ENCODE measurements at places on chromosomes 4 and X.

DNA sequence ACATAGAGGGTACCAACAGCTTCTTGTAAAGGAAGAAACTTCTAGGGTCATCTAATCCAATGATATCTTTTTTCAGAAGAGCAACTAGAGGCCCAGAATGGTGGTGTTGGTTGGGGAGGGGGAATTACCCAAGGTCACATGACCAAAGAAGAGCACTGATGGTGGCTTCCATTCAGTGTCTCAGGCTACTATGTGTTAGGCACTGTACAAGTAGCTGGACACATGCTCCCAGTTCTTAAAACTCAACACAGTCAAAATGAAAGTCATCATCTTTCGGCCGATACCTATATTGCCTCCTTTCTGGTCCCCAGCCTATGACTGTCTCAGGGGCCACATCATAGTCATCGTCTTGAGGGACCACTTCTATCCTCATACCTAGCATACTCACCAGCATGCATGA, 88.1 kb downstream of the ARHGAP6 start:
- DNase-seq = no peak

DNA sequence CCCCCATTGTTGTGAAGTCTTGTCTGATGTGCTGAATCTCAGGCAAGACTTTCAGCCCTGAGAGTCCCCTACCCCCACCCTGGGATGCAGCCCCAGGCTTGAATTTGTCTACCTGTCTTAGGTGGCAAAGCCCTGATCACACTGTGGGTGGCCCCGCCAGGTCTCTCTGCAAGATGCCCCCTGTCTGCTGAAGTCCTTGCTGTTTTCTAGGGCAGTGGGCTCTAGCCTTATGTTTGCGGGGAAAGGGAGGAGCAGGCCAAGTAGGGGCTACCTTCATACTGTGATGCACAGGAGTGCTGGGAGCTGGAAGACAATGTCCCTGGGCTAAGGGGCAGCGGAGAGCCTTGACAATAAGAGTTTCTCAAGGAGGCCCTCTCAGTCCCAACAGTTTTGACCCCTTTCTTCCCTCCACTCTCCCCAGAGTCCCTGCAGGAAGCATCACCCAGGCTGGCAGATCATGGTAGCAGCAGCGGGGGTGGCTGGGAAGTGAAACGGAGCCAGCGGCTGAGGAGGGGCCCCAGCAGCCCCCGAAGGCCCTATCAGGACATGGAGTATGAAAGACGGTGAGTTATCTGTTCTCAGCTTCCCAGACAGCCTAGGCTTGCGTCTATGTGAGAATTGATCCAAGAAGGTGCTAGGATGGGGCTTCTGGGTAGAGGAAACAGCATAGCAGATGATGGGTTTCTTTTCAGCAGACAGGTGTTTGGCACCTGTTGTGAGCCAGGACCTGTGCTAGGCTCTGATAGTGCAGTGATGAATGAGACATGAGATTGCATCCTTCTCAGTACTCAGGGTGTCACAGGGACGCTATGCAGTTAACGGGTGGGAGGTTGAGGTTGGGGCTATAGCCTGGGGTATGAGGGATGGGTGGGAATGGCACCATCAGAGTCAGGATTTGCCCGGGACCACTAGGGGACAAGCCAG, 2.2 kb downstream of the RBM10 start:
- no peak for DNase-seq

- no peak for DNase-seq
Observed at GRCh38 chrX:67563469-67564448, 19.9 kb downstream of the AR start.

- no peak for DNase-seq
Observed at GRCh38 chr4:174198828-174199227, 84.6 kb downstream of the FBXO8 start.

GRCh38 chr4:118954246-118954645, 65.6 kb downstream of the SYNPO2 start:
- no peak for DNase-seq

GRCh38 chrX:29447867-29448266, 767.5 kb upstream of the MAGEB2 start:
- DNase-seq = no peak

GRCh38 chrX:116009861-116010710, 160.5 kb upstream of the AGTR2 start:
- no peak for DNase-seq

- DNase-seq = no peak
Observed at GRCh38 chr4:42646013-42646784, 10.7 kb downstream of the ATP8A1 start.

- no peak for DNase-seq
Observed at GRCh38 chr4:23999714-24000469, 110.0 kb upstream of the PPARGC1A start.

- DNase-seq = no peak
Observed at GRCh38 chrX:64739792-64740378, 236.4 kb downstream of the ZC4H2 start.

DNA sequence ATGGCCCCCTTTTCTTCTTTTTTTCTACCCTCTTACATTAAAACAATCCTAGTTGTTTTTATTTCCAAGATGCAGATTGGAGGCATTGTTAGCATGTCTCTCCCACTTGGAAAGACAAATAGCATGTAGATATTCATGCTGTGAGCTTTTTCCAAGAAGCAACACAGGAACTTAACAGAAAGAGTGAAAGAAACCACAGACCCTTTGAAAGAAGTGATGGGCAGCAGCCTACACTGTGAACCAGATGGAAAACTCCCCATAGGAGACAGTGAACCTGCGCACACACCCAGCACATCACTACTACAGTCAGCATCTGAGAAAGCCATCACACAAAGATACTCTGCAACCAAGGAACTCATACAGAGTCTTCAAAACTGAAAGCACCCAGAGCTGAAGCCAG, 17.8 kb downstream of the CT47C1 start:
- DNase-seq = no peak

DNA sequence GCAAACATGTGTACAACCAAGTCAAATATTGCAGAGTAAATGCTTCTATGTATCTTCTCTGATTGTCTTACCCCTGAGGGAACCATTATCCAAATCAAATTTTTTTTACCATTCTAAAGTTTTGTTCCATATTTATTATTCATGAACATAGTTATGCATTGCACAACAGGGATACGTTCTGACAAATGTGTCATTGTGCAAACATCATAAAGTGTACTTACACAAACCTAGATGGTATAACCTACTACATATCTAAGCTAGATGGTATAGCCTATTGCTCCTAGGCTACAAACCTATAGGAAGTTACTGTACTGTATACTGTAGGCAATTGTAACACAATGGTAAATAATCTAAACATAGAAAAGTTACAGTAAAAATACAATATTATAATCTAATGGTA, 23.4 kb downstream of the BEX3 start:
- no peak for DNase-seq

GRCh38 chr4:185809121-185809520, 2.9 kb downstream of the SORBS2 start:
- no peak for DNase-seq

GRCh38 chr4:82044141-82044993, 329.4 kb downstream of the HNRNPD start:
- DNase-seq = no peak

GRCh38 chr4:138686106-138686835, 329.3 kb upstream of the NOCT start:
- DNase-seq = no peak

- no peak for DNase-seq
Observed at GRCh38 chrX:46856483-46856882, 19.6 kb downstream of the RP2 start.

DNA sequence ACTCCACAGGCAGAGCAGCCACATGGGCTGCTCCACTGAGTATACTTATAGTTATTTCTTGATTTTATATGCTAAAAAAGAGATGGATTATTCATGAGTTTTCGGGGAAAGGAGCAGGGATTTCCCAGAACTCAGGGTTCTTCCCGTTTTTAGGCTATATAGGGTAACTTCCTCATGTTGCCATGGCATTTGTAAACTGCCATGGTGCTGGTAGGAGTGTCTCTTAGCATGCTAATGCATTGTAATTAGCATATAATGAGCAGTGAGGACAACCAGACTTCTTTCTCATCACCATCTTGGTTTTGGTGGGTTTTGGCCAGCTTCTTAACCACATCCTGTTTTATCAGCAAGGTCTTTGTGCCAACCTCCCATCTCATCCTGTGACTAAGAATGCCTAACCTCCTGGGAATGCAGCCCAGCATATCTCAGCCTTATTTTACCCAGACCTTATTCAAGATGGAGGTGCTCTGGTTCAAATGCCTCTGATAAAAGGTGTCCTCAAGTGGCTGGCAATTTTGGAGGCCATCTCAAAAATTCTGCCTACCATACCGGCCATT, 213.0 kb upstream of the VEGFC start:
- DNase-seq = no peak

GRCh38 chr4:14924812-14925344, 77.4 kb upstream of the CPEB2 start:
- DNase-seq = no peak

DNA sequence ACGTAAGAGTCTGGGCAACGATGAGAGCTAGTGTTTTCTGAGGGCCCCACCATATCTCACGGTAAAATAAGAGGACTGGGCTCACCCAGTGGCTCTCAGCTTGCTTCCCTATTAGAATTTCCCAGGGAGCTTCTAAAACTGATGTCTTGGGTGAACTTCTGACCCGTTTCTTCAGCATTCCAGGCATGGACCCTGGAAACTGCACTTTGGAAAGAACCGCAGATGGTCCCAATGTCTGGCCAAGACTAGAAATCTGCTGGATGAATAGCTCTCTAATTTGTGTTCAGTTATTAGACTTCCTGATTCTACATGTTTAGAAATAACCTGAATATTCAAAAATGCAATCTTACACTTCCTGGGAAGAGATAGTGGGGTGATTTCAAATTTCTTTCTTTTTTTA, 127.8 kb downstream of the ANOS1 start:
- DNase-seq = no peak

GRCh38 chr4:70496231-70496630, 22.1 kb upstream of the AMTN start:
- DNase-seq = no peak

GRCh38 chr4:117137145-117137544, 51.8 kb upstream of the TRAM1L1 start:
- DNase-seq = no peak

- no peak for DNase-seq
Observed at GRCh38 chr4:6582889-6583490, 8.0 kb downstream of the MAN2B2 start.

DNA sequence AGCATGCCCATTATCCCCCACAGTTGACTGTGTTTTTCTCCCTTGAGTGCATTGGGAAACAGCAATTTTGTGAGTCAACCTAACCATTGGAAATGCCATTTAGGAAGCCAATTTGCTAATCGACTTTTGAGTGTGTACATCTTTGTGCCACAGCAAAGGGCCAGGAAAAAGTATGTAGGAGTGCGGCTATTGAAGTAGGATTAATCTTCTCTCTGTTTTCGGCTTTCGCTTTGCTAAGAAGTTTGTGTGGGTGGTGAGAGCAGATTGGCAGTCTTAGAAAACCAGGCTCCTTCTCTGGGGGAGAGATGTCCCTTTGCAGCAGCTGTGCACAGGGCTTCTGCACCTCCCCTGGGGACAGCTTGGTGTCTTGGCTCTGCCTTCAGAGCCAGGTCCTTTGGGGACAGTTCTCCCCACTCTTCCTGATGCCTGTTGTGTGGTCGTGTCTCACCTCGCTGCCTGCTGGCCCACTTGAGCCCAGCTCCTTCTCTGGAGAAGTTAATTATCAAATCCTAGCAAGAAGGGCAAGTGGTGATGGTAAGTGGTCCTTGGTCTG, 74.5 kb downstream of the GEMIN8 start:
- no peak for DNase-seq

- no peak for DNase-seq
Observed at GRCh38 chr4:3402491-3403347, 39.0 kb upstream of the HGFAC start.

GRCh38 chr4:34371676-34372075, 1872.6 kb downstream of the ARAP2 start:
- no peak for DNase-seq

All from stimulated activated CD8-positive, alpha-beta memory T cell treated with anti-CD3 and anti-CD28 coated beads, Interleukin-4, amount 100 ng/mL, for 1 hour (primary cell).